Suprapubic skin (tissue), 4 donors: ENCODE measurements at places on chromosomes 16 and 17.

DNA sequence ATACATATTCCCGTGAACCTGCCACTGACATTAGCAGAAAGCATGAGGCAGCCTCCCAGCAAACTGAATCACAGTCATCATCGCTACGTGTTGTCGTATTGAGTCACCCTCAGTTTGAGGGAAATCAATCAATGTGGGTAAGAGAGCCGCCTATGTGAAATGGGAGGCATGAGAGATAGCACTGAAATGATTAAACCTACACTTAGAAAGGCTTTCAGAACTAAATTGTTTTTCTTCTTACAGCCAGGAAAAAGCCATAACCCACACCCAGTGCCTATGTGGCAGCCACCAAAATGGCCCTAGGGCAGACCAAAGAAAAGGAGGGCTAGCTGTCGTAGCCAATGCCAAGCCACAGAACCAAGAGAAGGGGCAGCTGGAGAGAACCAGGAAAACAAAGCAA, 90.5 kb downstream of the ADAMTS18 start:
- no peak for DNase-seq

DNA sequence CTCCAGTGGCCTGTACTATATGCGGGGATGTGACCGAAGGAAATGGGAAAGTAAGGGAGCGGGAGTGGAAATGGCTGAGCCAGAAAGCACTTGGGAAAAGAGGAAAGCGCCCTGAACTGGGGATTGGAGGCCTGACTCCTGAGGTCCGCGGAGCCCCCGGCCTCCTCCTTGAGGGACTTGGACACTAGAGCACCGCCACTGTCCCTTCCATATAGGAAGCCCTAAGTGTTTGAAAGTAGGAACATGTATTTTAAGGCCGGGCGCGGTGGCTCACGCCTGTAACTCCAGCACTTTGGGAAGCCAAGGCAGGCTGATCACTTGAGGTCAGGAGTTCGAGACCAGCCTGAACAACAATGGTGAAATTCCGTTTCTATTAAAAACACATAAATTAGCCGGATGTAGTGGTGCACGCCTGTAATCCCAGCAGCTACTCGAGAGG, 530 bp upstream of the ZDHHC7 start:
- no peak for DNase-seq

GRCh38 chr16:25109643-25110042, 1.9 kb upstream of the LCMT1 start:
- no peak for DNase-seq

DNA sequence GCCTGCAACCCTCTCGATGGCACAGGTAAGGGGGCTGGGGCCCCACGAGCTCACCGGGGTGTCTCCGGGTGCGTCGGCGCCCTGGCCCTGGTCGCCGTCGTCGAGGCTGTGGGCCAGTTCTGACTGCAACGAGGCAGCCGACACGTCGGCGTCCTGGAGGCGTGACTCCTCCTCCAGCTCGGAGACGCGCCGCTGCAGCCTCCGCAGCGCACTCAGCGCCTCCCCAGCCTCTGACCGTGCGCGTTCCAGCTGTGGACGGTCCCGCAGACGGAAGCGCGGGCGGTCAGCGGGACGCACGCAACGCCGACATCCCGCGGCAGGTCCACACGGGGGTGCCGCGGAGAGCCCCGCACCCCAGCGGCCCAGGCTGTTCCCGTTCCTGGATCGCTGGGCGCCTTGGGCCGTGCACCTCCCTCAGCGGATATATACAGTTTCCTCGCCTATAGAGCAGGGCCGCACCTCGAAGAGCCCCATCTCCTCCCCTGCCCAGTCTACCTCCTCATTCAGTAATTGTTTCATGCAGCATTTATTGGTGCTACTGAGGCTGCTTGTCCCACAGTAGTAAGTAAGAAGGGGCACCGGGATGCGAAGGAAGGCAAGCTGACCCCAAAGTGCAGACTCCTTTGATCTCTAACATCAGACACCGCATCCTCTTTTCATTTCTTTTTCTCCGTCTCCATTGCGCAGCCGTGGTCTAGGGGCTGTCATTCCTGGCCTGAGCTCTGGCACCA, 5.8 kb downstream of the THOC6 start:
- DNase-seq: no peak

GRCh38 chr17:21211825-21212479, 2.0 kb downstream of the TMEM11 start:
- no peak for DNase-seq

DNA sequence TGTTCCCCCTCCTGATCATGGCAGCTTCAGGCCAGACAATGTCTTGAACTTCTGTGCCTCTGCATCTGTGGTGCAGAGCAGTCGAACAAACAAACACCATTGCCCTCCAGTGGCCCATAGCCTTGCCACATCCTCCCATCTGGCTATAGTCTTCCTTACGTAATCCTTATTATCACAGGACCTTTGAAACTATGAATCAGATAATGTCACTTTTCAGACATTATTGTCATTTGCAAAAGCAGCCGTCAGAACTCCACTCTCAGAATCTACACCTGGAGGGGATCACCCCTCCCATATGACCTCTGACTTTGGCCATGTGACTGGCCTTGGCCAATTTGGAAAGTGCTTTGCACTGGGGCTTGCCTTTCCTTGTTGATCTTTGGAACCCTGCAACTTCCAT, 387.3 kb downstream of the MAF start:
- DNase-seq: no peak

DNA sequence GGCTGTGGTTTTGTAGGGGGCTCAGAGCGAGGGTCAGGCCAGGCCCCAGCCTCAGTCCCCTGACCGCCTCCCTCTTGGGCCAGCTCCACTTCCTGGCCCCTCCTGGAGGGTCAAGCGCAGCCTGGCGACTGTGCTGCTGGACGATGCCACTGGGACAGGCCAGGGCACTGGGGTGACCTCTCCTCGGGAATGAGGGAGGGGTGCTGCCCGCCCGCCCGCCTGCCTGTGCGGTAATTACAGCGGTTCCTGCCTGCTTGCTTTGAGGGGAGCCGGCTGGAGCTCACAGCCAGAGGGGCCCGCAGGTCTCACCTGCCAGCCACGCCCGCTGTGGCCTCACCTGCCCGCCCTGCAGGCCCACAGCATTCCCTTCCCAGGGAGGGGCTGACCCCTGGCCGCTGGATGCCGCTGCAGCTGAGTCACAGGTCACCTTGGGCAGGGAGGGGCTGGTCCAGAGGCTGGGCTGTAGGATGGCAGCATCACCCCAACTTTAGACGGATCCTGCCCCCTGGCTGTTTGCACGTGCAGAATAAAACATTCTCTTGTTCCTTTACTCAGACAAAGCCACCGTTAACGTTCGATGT, 76.7 kb upstream of the CBX4 start:
- DNase-seq: no peak

- DNase-seq: no peak
Measured at GRCh38 chr16:55390630-55391237, 66.7 kb downstream of the IRX6 start.

GRCh38 chr17:8062435-8062806, 23.6 kb downstream of the ALOX15B start:
- DNase-seq: no peak

DNA sequence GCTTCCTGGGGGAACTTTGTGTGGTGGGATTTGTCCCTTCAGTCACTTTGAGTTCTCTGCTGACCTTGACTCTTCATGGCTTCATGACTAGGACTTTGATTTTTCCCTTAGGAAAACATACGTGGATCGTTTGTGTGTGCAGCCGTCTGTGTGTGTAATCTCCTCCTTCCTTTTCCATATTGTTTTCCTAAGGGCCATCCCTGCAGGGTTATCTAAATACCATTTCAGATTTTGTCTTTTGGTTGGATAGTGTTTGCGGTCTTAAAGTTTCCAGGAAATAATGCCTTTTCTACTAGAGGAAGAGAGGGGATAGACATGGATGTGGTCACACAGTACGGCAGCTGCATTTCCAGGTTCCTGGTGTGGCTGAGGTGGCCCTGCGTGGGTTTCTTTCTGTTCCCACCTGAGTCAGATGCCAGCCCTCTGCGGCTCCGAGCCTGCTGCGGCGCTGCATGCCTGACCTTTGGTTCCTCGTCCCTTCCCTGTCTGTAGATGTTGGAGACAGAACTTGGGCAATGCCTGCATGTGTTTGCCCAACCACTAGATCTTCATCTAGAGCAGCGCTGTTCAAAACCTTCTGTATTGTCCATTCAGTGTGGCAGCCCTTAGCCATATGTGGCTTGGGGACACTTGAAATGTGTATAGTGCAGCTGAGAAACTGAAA, 72.0 kb upstream of the LGALS9 start:
- no peak for DNase-seq

DNA sequence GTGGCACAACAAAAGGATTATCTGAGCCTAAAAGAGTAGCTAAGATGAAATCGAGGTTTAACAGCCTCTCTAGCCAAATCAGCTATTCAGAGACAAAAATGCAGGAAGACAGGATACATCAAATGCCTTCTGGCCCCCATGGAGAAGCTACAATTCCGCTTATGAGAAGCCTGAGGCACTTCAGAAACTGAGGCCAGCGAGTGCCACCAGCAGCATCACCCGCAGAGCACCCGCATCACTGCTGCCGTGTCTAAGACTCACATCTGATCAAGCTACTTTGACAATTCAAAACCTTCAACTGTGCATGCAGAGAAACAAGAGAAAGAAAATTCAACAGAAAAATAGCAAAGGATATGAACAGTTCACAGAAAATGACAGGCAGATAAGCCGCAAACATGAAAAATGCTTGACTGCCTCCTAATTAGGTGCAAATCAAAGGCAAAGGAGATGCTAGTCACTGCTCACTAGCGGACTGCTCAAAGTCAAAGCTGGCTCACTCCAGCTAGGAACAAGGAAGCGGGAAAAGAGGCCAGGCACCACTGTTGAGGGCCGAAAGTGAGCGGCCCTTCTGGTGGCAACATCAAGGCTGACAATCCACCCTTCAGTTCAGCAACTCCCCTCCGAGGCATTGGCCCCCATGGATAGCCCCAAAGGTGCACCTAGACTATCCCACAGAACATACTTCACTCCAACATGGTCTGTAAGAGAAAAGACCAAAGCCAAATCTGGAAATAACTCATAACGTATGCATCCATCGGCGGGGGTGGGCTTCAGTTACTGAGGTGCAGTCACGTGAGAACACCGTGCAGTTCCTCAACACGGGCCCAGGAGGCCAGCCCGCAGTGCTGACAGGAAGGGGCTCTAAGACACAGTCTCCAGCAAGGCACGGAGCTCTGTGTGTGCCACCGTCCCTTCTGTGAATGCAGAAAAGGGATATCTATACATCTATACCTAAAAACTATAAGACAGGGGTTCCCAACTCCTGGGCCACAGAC, 12.0 kb downstream of the MTHFSD start:
- no peak for DNase-seq

DNA sequence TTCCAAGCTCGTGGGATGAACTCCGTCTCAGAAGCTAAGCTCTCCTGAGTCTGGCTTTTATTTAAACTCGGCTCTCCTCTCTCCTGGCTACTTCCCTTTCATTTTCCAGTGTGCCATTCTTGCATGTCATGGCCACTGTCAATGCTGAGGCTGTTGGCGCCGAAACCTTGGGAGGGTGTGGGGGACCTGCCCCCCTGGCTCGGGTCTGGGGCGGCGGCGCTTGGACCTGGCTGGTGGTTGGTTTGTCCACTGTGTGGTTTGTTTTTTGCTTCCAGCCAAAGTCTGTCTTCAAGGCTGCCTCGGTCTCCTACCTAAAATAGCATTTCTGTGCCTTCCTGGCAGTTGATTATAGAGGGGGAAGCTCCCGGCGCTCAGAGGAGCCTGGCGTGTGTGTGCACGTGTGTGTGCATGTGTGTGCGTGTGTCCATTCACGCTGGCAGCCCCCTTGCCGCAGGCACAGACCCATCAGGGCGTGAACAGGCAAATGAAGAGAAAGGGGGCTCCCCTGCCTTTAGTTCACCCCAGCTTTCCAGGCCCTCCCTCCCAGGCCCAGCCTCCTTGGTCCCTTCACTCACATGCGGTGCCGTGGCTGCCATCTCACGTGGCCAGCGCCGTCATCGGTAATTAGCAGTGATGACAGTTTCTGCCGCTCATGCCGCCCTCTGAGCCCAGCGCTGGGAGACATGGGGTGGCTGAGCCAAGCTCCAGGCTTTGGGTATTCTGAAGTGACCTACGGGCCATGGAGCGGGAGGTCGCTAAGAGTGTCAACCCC, 179.9 kb downstream of the SEC14L1 start:
- peak; percentile 92 for DNase-seq

GRCh38 chr16:27245276-27246172, 23.0 kb downstream of the NSMCE1 start:
- no peak for DNase-seq

GRCh38 chr16:48501516-48502377, 108.2 kb downstream of the N4BP1 start:
- no peak for DNase-seq

DNA sequence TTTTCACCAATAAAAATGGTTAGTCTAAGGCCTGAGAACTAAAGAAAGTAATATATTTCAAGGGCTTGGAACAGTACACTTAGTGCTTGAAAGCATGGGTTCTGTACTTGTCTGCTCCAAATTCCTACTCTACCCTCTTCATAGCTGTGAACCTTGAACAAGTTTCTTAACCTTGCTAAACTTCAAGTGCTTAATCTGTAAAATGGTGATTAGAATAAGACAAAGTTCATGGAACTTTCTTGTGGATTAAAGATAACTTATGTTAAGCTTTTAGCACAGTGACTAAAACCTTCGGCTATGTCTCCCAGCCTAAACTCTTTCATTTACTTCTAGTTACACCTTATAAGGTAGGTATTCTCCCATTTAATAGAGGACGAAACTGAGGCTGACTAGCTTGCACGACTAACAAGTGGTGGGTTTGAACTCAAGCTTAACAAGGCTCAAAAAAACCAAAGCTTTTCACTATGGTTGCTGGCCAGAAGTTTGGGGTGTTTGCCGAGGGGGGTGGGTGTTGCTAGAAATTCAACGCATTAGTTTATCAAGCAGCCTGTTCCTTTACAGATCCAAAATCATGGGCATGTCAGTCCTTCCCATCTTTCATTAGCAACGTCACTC, 28.8 kb downstream of the CDRT4 start:
- DNase-seq: no peak

- DNase-seq: no peak
Measured at GRCh38 chr16:8847623-8848022, 21.2 kb downstream of the CARHSP1 start.

GRCh38 chr17:58242171-58242784, 3.9 kb downstream of the LPO start:
- no peak for DNase-seq

DNA sequence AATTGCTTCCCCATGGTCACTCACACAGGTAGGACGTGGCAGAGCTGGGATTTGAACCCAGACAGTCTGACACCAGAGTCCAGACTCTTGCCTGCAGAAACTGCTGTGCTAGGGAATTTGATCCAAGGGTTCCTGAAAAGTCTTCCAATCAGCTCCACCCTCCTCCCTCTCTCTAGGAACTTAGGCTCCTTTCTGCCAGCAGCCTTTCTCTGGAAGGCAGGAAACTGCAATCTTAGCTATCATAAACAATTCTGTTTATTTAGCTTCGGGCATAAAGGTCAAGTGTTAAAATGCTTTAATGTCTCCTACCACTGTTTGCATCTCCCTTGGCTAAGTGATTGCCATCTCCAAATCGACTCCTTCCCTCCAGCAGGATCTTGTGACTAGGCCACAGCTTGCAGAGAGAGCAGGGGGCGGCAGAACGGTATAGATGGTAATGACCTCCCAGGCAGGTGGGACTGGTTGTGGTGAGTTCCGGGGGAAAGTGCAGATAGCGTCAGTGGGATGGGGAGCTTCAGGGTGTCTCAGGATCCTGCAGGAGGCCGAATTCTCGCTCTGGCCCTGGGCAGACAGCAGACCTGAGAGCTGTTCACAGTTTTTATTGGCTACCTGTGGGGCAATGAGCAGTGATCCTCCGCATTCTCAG, 882.4 kb upstream of the EEF2KMT start:
- no peak for DNase-seq
